Kasumi-1 (cell line): ENCODE measurements at places on chromosomes 7 and 10.
A peak's percentile ranks its signal among the peaks of the same experiment; 100 is the strongest.

DNA sequence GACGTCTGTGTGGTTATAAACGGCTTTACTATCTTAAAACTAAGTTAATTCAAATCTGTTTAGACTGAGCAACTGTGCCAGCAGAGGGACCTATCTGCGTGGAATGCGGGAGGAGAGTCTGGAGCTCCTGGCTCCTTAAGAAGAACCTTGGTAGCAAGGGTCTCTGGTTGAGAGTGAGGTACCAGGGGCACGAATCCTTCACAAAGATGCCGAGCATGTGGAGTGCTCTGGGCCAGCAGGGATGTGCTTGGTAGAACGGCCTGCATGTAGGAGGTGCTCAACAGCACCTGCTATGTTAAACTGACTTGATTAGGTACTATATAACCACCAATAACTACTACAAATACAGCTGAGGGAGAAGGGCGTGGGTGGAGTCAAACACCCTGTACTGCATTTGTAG lies 102.6 kb downstream of the VIPR2 start:
- DNase-seq: no peak

DNA sequence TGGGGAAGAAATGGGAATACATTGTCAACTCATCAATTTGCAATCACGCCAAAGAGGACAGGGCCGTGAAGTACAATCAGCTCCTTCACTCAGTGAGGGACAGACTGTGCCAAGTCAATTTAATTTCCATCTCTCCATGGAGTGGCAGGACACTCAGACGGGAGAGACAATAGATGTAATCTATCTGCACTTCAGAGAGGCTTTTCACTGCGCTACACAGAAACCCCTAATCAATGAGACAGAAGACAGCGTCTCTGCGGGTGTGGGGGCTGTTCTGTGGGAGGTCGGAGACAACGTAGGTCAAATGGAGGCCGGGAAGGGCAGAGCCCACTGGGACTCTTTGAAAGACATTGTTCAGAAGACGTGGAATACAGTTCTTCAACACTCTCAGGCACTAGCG lies 541.0 kb upstream of the ADARB2 start:
- DNase-seq: no peak

- no peak for DNase-seq
These were observed 133.1 kb downstream of the MAPK8 start for GRCh38 chr10:48439581-48440041.

DNA sequence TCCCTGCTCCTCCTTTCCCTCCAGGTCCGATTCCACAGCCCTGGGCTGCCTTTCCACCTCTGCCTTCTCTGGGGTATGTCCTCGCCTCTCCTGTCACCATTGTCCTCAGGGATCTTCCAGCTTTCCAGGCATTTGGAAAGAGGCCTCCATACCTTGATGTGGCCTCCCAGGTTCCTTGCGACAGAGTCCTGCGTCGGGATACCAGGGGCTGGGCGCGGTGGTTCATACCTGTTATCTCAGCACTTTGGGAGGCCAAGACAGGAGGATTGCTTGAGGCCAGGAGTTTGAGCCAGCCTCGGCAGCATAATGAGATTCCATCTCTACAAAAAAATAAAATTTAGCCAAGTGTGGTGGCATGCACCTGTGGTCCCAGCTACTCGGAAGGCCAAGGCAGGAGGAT lies 171.1 kb downstream of the CUX1 start:
- DNase-seq: no peak

GRCh38 chr7:128814499-128814898 lies 15.7 kb upstream of the FLNC start:
- no peak for DNase-seq

DNA sequence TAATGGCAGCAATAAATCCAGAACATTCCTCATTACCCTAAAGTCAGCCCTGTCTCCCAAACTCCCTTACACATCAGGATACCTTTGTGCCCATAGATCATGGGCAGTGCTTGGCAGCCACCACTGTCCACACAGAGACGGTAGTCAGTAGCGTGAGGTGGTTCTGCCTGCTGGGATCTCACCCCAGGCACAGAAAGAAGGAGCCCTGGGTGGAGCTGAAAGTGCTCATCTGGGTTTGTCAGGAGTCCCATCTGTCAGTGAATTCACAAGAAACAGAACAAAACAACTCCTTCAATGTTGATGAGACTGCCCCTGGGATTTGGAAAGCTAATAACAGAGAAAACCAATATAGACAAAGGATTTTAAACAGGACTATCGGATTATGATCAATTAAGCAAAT lies 90.2 kb upstream of the PRSS58 start:
- DNase-seq: no peak

DNA sequence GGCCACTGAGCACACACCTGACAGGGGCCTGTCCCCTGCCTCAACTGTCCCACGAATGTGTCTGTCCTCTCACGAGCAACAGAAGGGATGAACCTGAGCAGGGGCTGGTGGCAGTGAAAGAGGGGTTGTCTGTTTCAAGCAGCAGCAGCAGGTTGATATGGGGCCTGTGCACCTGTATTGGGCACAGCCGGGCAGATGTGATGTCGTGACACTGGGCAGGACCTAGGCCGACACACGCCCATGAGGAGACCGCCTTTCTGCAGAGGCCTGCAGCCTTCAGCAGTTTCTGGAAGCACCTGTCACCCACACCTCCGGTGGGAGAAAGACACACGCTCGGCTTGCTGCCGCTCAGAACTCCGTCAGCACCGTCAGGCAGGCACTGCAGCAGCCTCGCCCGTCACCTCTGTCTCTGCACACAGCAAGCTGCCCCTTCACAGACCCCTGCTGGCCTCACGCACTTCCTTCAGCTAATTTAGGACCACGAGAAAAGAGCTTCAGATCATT lies 48.5 kb downstream of the AMZ1 start:
- DNase-seq: peak; percentile 1

- DNase-seq: peak; percentile 26
These were observed 56.2 kb downstream of the JMJD1C start for GRCh38 chr10:63409465-63410027.

GRCh38 chr10:43249962-43250614 lies 16.8 kb downstream of the RASGEF1A start:
- no peak for DNase-seq

- DNase-seq: peak; percentile 23
These were observed 42.3 kb downstream of the PPP1R17 start for GRCh38 chr7:31729195-31729804.
